GOT3 (cell line): ENCODE measurements at places on chromosomes 2 and 18.

DNA sequence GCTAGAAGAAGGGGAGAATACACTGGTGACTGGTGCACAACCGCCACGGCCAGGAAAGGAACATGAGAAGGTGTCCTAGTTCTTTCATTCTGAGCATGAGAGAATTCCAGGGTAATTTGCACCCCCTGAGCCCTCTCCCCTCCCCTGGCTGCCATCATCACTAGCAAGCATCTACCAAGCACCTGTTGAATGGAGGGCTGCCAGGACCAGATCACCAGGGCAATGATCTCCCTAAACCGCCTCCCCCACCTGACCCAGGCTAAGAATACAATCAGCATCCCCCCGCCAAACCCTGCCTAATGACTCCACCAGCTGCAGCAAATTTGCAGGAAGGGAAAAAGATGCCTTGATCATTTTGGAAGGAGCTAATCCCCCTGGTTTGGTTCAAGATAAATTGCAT, 100.2 kb downstream of the STPG4 start:
- no peak for DNase-seq

DNA sequence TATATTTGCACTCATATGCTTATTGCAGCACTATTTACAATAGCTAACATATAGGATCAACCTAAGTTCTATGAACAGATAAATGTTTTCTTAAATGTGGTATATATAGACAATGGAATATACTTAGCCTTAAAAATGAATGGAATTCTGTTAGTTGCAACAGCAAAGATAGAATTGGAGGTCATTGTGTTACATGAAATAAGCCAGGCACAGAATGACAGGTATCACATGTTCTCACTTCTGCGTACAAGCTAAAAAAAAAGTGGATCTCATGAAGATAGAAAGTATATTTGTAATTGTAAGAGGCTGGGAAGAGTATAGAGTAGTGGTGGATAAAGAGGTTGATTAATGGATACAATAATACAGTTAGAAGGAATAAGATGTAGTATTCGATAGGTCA, 255.5 kb upstream of the SETBP1 start:
- no peak for DNase-seq

DNA sequence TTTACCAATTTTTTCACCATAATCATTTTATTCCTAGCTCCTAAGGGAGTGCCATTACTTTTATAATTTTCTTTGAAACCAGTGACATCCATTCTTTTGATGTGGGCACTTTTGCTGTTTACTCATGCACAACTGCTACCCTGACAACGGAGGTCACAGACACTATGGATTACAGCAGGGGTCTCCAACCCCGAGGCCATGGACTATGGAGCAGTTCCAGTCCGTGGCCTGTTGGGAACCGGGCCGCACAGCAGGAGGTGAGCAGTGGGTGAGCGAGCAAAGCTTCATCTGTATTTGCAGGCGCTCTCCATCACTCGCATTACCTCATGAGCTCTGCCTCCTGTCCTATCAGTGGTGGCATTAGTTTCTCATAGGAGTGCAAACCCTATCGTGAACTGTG, 34.6 kb downstream of the PRPF40A start:
- DNase-seq = no peak

DNA sequence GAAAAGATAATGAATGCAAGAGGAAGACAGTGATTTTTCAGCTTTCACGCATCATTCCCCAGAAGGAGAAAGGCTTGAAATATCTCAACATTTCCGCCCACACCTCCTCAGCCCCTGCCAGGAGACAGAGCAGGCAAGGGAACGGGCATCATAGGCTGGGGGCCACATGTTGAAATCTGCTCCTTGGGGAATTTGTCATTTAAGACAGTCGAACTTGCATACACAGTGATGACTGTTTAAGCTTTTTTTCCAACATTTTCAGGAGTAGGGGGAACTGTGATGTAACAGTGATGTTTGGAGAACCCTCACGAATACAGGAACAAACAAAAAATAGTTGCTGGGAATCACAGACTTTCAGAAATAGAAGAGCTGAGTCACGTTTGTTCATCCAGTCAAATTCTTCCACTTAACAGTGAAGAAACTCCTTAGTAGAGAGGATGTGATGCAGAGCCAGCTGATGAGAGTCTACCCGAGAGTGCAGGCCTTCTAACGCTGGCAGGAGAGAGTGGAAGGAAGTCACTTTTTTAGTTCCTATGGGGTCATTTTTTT, 266.8 kb downstream of the ALPK2 start:
- DNase-seq = peak; percentile 9

- DNase-seq = no peak
Measured at GRCh38 chr2:100256416-100256815, 65.9 kb downstream of the LONRF2 start.

- DNase-seq = no peak
Measured at GRCh38 chr2:48855142-48855541, 99.6 kb upstream of the LHCGR start.

GRCh38 chr2:190376591-190377245, 31.4 kb upstream of the MFSD6 start:
- DNase-seq = no peak

DNA sequence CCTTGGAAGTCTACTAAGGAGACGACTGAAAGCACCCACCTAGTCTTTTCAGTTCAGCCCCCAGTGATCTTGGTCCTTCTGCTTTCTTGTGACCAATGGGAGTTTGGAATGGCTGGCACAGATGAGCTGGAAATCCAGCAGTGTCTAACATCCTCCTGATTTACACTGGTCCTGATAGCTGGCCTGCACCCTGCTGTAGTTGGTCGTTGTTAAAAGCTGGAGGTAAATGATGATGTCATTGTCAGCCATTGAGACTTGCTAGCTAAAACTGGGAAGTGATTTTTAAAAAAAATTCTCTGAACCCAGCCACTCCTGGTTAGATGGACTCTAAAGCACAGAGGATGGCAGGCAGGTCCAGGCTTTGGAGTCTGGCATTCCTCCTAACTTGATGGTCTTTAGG, 19.3 kb downstream of the CCT7 start:
- no peak for DNase-seq

- no peak for DNase-seq
Measured at GRCh38 chr2:190819840-190820301, 60.8 kb upstream of the GLS start.

DNA sequence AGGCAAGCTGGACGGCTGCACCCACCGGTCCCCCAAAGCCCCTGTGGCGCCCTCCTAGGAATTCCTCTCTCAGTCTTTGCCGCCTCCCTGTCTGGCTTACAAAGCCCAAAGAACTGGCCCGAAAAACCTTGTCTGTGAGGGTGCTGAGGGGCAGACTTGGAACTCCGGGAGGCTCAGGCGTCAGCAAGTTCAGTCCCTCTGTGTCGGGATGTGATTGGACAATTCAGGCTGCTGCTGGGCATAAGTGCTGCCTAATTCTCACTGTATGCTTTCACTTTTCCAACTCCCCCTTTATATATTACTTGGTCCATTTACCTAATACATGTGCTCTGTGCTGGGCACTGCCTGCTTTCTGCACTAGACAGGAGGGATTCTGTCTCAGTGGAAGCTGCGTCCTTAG, 20.3 kb upstream of the SH3RF3 start:
- no peak for DNase-seq

- DNase-seq = no peak
Measured at GRCh38 chr18:13540477-13541182, 185.7 kb downstream of the FAM210A start.

- no peak for DNase-seq
Measured at GRCh38 chr2:198144660-198145059, 340.3 kb downstream of the PLCL1 start.

- DNase-seq = no peak
Measured at GRCh38 chr2:64846177-64846576, 143.0 kb upstream of the SLC1A4 start.

GRCh38 chr2:111252436-111252835, 131.7 kb downstream of the BCL2L11 start:
- DNase-seq = no peak

GRCh38 chr2:148561389-148561788, 83.2 kb upstream of the EPC2 start:
- DNase-seq = no peak

DNA sequence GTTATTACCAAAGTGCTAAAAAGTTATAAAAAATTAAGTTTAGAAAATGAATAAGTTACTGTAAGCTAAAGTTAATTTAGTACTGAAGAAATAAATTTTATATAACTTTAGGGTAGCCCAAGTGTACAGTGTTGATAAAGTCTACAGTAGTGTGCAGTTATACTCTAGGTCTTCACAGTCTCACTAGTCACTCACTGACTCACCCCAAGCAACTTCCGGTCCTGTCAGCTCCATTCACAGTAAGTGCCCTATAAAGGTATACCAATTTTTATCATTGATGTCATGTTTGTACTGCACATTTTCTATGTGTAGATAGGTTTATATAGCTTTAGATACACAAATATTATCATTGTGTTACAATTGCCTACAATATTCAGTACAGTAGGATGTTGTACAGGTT, 518.3 kb upstream of the PIK3C3 start:
- no peak for DNase-seq

- DNase-seq = no peak
Measured at GRCh38 chr2:6922201-6922656, 5.0 kb downstream of the RNF144A start.

- no peak for DNase-seq
Measured at GRCh38 chr2:178873912-178874311, 66.7 kb upstream of the TTN start.

- no peak for DNase-seq
Measured at GRCh38 chr2:160326786-160327185, 126.7 kb upstream of the ITGB6 start.

DNA sequence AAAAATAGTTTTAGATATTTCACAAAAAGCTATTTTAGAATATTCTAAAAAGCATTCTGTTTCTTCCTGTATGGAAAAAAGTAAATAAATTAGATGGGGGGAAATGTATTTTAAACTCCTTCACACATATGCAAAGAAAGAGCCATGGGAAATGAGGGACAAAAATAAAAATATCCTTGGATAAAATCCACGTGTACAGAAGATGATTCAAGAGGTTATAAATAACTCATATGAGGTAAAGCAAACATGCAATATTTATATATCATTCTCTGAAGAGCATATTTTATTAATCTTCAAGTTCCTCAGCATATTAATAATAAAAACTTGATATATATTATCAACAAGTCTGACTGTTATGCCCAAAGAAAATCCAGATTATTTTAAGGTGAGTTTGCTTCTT, 8.8 kb upstream of the GFPT1 start:
- no peak for DNase-seq

GRCh38 chr2:96553176-96553956, 16.8 kb downstream of the ARID5A start:
- no peak for DNase-seq

- DNase-seq = no peak
Measured at GRCh38 chr2:240227538-240228428, 87.3 kb upstream of the OTOS start.
